ENCODE measurements at places on chromosomes 1 and 21.

GRCh38 chr1:212158912-212159796 is 123.6 kb downstream of the DTL start:
- DNase-seq = no peak

GRCh38 chr1:2289607-2290006 is 61.5 kb downstream of the SKI start:
- no peak for DNase-seq

GRCh38 chr1:151504252-151504651 is 6.9 kb upstream of the CGN start:
- no peak for DNase-seq

DNA sequence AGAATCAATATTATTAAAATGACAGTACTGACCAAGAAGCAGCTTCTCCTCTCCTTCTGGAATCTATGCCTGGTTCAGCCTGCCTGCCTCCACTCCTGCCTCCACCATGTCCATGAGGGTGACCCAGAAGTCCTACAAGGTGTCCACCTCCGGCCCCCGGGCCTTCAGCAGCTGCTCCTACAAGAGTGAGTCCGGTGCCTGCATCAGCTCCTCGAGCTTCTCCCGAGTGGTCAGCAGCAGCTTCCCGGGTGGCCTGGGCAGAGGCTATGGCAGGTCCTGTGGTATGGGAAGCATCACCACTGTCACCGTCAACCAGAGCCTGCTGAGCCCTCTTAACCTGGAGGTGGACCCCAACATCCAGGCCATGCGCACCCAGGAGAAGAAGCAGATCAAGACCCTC is 822.4 kb upstream of the NEGR1 start:
- DNase-seq = no peak

- no peak for DNase-seq
Observed at GRCh38 chr1:53249706-53250105, 11.4 kb upstream of the MAGOH start.

- DNase-seq = no peak
Observed at GRCh38 chr1:201530741-201531531, 8.0 kb upstream of the NAV1 start.

- DNase-seq = no peak
Observed at GRCh38 chr1:82162486-82163420, 362.0 kb downstream of the ADGRL2 start.

GRCh38 chr21:44459712-44460440 is 4.6 kb downstream of the LRRC3 start:
- DNase-seq = no peak

GRCh38 chr1:10806966-10807365 is 10.5 kb upstream of the CASZ1 start:
- DNase-seq = no peak

DNA sequence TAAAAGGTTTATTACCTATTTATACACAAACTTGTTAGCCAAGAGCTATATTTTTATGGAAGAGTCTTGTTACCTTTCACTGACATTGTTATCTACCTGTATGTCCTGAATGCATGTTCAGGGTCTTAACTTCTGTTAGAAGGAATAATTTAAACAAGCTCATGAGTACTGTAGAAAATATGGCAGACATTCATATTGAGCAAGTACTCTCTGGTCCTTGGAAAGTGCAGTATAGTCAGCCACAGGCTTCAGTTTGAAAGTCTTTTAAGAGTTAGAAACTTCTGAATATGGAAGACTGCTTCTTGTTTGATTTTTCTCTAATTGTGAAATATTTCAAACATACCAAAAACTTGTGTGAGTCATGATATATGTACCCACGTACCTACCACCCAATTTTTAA is 16.6 kb downstream of the DIP2A start:
- no peak for DNase-seq

DNA sequence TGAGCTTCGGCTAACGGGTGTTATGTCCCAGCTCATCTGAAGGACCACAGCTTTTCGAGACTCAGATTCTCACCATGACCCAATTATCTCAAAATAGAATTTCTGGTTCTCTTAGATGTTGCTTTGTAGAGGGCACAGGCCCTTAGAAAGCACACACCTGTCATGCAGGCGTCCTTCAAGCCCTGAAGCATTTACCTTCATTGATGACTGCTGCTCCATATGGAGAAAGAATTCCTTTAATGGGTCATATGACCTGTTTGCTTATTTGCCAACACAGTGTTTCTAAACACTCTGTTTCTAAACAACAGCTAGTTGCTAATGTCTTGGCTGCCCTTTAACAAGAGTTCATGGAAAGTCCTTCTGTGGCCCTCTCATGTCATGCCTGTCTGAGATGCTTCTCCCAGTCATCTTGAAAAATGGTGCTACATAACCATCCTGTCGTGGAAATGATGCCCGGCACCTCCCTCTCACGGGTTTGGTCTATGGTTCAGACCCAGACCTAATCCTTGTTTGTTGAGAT is 495.7 kb downstream of the KIF26B start:
- DNase-seq = no peak

Measured in NCI-H1930 (cell line).